Osteoblast (primary cell): ENCODE measurements at places on chromosomes 13 and 19.

GRCh38 chr19:19274716-19275565 lies 1.8 kb upstream of the TM6SF2 start:
- peak; percentile 73 for DNase-seq

GRCh38 chr19:41910992-41911888 lies 17.0 kb downstream of the ERFL start:
- DNase-seq: peak; percentile 92

GRCh38 chr19:3132971-3133792 lies 2.7 kb upstream of the GNA15 start:
- peak; percentile 88 for DNase-seq

- DNase-seq: no peak
These were observed 64.4 kb downstream of the B3GLCT start for GRCh38 chr13:31264151-31264550.

GRCh38 chr13:111893071-111893606 lies 173.8 kb upstream of the SOX1 start:
- no peak for DNase-seq

DNA sequence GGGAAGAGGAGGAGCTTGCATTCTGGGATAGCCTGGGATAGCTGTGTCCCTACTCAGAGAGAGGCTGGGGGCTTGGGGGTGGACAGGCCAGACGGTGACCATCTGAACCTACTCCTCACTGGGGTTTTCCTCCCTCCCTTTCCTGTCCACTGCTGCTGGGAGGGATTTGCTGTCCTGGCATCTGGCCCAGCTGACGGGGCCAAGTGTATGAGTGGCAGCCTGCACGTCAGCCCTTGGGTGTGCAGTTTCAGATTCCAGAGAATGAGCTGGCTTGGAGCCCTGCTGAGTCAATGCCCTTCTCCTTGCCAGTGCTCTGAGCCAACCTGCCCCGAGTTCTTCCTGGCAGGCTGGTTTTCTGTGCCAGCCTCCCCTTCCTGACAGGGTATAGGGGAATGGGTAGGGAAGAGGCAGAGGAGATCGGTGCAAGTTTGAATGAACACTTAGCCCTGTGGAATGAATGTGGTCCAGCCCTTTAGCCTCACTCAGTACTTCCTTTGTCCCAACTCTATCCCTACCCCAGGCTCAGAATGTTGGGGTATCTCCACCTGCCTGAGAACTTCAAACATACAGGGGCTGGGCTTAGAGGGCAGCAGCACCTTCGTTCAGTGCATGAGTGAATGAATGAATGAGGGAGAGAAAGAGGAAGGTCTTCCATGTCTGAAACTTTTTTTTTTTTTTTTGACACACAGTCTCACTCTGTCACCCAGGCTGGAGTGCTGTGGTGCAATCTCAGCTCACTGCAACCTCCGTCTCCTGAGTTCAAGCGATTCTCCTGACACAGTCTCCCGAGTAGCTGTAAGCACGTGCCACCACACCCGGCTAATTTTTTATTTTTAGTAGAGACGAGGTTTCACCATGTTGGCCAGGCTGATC lies 1.8 kb upstream of the ANGPTL4 start:
- DNase-seq: peak; percentile 98

DNA sequence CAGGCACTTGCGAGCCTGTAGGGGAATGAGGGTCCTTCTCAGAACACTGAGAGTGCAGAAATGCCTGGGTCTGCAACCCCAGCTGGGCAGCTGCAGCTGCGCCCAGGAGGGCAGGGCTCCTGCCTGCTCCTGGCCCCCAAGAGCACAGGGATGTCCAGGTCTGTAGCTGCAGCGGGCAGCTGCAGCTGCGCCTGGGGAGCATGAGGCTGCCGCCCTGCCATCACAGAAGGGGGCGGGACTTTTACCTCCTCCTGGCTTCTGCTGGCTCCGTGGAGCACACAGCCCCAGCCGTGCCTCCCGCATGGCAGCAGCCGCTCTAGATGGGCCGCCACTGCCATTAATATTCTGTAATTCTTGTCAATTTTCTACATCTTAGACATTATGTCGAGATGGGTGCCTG lies 17.8 kb downstream of the CPB2 start:
- DNase-seq: no peak

GRCh38 chr13:26602783-26603182 lies 45.3 kb downstream of the WASF3 start:
- DNase-seq: no peak

DNA sequence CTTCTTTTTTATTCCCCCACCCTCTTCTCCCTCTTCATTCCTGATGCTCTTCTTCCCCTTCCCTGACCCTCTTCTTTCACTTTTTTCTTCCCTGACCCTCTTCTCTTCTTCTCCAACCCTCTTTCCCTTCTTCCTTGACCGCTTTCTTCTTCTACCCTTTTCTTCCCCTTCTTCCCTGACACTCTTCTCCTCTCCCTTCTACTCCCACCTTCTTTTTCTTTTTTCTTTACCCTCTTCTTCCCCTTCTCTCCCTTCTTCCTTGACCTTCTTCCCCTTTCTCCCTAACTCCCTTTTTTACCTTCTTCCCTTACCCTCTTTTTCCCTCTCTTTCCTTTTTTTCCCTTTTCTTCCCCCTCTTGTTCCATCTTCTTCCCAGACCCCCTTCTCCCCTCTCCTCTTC lies 931.3 kb downstream of the UQCRFS1 start:
- no peak for DNase-seq

DNA sequence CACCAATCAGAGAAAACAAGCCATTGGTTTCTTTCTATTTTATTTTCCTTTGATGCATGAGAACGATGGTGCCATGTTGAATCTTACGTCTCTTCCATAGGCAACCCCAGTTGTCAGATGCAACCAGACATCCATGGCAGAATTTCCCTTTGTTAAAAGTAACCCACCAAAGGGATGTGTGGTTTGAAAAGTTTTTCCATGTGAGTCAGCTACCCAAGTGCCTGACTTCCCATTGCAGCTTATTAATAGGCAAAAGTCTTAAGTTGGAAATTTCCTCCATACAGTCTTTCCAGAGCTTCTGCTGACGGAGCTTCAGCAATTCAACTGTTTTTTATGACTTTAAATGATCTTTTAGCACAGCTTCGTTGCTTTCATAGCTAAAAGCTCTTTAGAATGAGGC lies 73.8 kb upstream of the FAM216B start:
- DNase-seq: no peak

DNA sequence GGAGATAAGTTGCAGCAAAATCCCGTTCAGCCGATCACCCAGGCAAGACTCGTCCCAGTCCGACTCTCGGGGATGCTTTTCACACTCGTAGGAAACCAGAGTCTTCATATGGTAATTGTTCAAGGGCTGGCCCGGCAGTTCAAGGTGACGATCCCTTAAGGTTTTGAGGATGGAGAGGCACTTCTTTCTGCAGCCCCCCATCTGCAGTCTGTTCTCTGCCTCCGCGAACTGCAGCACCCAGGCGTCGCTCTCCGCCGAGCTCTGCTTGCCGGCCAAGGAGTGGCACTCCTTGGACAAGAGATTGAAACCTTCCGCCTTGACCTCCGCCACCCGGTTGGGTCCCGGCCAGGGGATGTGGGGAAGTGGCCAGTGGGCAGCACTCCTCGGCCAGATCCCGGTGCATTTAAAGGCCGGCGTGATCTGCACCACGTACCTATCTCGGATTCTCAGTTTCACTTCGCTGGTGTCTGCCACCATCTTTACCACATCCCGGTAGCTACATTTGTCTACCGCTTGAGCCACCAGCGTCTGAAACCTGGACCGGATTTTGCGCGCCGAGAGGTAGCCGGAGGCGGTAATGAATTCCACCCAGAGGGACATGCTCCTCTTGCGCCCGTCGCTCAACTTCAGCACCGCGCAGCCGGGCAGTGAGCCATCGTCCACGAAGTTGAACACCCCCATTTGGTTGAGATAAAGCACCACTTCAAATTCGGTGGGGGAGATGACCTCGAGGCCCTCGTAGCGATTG lies 1.1 kb downstream of the MAB21L1 start:
- DNase-seq: peak; percentile 91

DNA sequence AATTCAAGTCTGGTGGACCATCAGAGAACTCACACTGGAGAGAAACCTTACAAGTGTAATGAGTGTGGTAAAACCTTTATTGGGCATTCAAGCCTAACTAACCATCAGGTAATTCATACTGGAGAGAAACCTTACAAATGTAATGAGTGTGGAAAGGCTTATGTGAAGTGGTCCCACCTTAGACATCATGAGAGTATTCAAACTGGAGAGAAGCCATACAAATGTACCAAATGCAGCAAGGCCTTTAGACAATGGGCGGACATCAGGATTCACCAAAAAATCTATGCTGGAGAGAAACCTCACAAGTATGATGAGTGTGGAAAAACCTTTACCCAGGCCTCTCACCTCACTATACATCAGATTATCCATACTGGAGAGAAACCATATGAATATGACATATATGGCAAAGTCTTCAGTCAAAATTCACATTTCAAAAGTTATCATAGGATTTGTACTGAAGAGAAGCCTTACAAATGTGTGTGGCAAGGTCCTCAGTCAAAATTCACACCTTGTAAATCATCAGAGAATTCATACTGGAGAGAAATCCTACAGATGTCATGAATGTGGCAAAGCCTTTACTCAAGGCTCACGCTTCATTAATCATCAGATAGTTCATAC lies 19.7 kb upstream of the ZNF665 start:
- DNase-seq: no peak

GRCh38 chr13:50358231-50359040 lies 343.2 kb downstream of the KCNRG start:
- no peak for DNase-seq

DNA sequence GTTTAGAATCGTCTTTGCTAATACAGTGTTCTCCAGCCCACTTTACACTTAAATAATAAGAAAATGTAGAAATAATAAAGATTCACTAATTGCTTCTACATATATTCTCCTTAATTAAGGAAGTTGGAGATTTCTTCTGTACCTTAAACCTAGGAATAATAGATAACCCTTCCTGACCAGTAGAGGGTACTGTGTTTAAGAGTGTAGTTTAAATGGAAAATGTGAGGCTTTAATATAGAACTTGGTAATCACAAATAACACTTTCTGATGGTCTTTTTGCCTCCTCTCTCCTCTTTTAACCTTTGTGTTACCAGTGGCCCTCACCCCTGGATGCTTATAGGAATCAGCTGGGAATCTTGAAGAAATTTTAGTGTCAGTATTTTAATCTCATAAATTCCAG lies 20.7 kb downstream of the POMP start:
- no peak for DNase-seq

GRCh38 chr13:35741657-35742056 lies 265.2 kb upstream of the MAB21L1 start:
- no peak for DNase-seq

GRCh38 chr19:38932425-38933179 lies 1.9 kb downstream of the MRPS12 start:
- peak; percentile 56 for DNase-seq

DNA sequence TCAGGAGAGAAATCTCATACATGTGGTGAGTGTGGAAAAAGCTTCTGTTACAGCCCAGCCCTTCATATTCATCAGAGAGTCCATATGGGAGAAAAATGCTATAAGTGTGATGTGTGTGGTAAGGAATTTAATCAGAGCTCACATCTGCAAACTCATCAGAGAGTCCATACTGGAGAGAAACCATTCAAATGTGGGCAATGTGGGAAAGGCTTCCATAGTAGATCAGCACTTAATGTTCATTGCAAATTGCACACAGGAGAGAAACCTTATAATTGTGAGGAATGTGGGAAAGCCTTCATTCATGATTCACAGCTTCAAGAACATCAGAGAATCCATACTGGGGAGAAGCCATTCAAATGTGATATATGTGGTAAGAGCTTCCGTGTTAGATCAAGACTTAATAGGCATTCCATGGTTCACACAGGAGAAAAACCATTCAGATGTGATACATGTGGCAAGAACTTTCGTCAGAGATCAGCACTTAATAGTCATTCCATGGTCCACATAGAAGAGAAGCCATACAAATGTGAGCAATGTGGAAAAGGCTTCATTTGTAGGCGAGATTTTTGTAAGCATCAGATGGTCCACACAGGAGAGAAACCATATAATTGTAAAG lies 15.2 kb downstream of the ZNF221 start:
- DNase-seq: no peak

- DNase-seq: no peak
These were observed 47.5 kb upstream of the MED4 start for GRCh38 chr13:48142436-48142835.

DNA sequence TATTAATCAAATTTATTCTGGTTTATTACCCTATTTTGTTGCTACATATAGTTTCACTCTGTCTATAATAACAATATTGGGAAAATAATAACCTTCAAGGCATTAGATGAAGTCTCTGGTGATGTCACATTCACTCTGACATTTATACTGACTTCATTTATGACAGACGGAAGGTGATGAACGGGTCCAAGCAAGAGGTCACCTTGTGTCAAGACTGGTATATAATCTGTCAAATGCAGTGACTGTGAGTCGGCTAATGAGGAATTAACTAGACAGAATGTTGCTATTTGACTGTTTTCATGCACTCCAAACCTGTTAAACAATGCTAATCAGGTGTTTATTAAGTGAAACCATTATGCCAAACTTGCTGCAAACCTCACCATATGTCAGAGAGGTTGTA lies 800.5 kb upstream of the KLHL1 start:
- no peak for DNase-seq

DNA sequence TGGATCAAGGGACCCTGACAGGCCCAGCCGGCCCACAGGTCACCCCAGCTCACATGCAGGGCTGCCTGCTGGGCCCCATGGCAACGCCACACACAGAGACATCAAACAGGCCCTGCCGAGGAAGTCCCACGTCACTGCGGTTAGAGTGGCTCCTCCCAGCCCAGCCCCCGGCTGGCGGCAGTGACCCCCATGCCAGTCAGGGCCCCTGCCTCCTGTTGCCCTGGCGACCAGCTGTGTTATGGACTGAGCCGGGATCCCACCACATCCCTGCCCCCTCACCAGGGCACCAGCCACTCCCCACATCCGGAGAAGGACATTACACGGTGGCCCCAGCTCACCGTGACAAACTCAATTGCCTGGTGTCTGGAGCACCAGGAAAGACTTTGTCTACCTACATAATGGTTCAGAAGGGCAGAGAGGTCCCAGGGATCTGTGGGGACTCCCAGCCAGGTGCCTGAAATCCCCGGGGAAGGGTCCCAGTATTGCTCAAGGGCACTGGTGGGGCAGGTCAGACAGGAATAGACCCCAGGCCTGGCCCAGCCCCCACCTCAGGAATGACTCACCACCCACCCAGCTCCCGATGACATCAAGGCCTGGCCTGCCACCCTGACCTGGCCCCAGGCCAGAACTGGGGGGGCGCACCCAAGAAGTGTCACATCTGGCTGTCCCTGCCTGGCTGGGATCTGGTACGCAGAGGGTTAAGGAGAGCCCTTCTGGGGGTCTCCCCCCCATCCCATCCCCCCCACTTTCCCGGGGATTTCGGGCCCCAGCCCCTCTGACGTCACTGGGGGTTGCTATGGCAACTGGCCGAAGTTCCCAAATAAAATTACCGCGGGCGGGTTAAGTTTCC lies 30.2 kb upstream of the NANOS3 start:
- peak; percentile 99 for DNase-seq

GRCh38 chr13:49840675-49841074 lies 48.2 kb upstream of the KPNA3 start:
- DNase-seq: no peak
